ENCODE measurements at places on chromosomes 7 and 10. TPM values are rescaled to one million over a fixed set of nuclear protein-coding genes. Genes with fewer than 3 reads are reported as not detected.

- DNase-seq: no peak
- no peak overlapping the region for H3K4me3 ChIP-seq
- no peak overlapping the region for H3K27ac ChIP-seq
- no peaks in the 10 kb centered on the region for H3K4me1 ChIP-seq
- no peaks in the 10 kb centered on the region for H3K36me3 ChIP-seq
- H3K27me3 ChIP-seq: no peaks in the 10 kb centered on the region
These were observed 107.5 kb downstream of the ITGB8 start for GRCh38 chr7:20438248-20438647.

- no peaks in the 10 kb centered on the region for H3K27me3 ChIP-seq
- peak; percentile 62 for DNase-seq
- H3K36me3 ChIP-seq: no peaks in the 10 kb centered on the region
- H3K4me1 ChIP-seq: peaks cover 49% of the 10 kb centered on the region
These were observed 47.0 kb upstream of the CDK1 start for GRCh38 chr10:60731134-60731885.

Gene SLC18A3
- not detected for total RNA-seq

- peaks cover 2% of the 10 kb centered on the region for H3K4me1 ChIP-seq
- H3K4me3 ChIP-seq: no peak overlapping the region
- DNase-seq: no peak
- no peaks in the 10 kb centered on the region for H3K36me3 ChIP-seq
These were observed 126.9 kb upstream of the ADCY1 start for GRCh38 chr7:45447296-45447695.

- H3K27me3 ChIP-seq: no peaks in the 10 kb centered on the region
- DNase-seq: peak; percentile 68
- H3K27ac ChIP-seq: peak overlapping the region; percentile 96
These were observed 694 bp upstream of the WASL start for GRCh38 chr7:123749537-123749857.

DNA sequence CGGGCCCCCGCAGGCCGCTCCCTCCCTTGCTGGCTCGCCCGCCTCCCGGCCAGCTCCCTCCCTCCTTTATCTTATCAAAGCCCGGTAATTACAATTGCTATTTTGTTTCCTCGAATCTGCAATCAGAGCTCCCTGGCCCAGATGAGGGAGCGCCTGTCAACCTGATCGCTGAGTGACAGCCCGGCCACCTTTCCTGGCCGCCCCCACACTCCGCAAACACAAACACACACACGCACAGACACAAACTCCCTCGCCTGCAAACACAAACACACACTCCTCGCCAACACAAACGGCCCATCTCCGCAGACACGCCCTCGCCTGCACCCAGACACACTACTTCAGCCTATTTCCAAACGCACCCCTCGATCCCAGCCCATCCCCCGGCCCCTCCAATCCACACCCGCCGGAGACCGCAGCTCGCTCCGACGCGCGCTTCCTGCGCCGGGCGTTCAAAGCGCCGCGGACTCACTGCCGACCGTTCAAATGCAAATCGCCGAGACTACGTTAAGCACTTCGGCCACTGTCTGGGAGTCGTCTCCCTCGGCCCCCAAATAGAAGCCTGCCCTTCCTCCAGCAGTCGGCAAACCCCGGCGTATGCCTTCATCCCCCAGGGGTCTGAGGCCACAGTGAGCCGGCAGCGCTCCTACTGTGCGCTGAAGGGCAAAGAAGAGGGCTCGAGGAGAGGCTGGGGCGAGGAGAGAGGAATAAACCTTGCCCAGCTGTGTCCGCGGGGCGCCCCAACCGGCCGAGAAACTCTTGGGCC is 3.0 kb upstream of the FGF8 start:
- peaks cover 46% of the 10 kb centered on the region for H3K4me1 ChIP-seq
- no peak overlapping the region for H3K27ac ChIP-seq
- H3K4me3 ChIP-seq: peak overlapping the region; percentile 59
- H3K36me3 ChIP-seq: peaks cover 35% of the 10 kb centered on the region

GRCh38 chr10:20237586-20237985 is 421.4 kb downstream of the PLXDC2 start:
- H3K27me3 ChIP-seq: no peaks in the 10 kb centered on the region
- H3K4me3 ChIP-seq: no peak overlapping the region
- no peaks in the 10 kb centered on the region for H3K36me3 ChIP-seq
- DNase-seq: no peak

GRCh38 chr10:116121640-116122525 is 151.1 kb downstream of the GFRA1 start:
- no peaks in the 10 kb centered on the region for H3K27me3 ChIP-seq
- no peak overlapping the region for H3K27ac ChIP-seq

DNA sequence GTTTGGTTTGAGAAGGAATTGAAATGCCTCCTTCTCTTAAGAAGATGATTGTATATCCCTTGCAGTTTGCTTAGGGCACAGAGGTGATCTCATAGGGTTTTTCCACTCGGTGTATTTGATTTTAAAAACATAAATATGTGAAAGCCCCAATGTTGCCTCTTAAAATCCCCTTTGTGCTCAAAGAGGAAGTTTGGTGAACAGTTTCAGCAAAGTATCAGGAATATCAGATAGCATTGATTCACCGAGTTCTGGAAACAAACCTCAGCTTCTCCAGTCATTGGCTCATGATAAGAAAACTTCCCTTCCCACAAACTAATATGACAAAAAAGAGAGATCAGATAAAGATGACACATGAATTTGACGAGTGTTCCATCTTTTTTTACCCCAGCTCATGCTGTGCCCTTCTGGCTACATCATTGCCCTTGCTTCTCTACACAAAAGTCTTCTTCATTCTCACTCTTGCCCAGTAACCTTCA is 20.1 kb upstream of the SMNDC1 start:
- no peak for DNase-seq
- H3K36me3 ChIP-seq: peaks cover 2% of the 10 kb centered on the region
- H3K27me3 ChIP-seq: peaks cover 4% of the 10 kb centered on the region
- no peak overlapping the region for H3K4me3 ChIP-seq
- H3K4me1 ChIP-seq: peaks cover 42% of the 10 kb centered on the region
